ENCODE measurements at places on chromosomes 2 and 18. TPM values are rescaled to one million over a fixed set of nuclear protein-coding genes. Genes with fewer than 3 reads are reported as not detected.

- no peak for DNase-seq
These were observed 5.3 kb upstream of the REG1A start for GRCh38 chr2:79114797-79115494.

- DNase-seq = no peak
These were observed 600.1 kb upstream of the FSHR start for GRCh38 chr2:49754381-49754780.

The TIMM21 gene
- 45.3 TPM for total RNA-seq

The UGT1A9 gene
- 0.07 TPM for total RNA-seq

The PARD3B gene
- total RNA-seq = 1.6 TPM

The EFEMP1 gene
- total RNA-seq = 128 TPM

The STAT4 gene
- 0.37 TPM for total RNA-seq

All from M059J (cell line).